Trophoblast cell (in vitro differentiated cells and primary cell): ENCODE measurements at places on chromosomes 7 and 10.
A peak's percentile ranks its signal among the peaks of the same experiment; 100 is the strongest.

DNA sequence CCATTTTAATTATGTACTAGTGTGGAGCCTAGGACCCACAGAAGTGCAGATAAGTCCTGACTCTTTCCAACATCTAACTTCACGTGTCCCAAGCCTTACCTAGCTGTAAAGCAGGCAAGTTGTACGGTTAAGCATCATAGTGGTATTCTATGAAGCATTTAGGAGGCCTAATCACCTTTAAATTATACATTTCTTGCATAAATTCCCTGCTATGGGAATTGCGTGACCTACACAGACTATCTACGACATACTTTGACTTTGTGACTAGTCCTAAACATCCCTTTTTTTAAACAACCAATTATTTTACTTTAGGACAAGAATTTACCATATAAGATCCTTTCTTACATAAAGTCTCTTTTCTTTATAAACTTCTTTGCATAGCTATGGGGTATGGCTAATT lies 37.7 kb upstream of the LRGUK start:
- DNase-seq, result no peak
- no peak overlapping the region for H3K4me3 ChIP-seq
- H3K4me1 ChIP-seq, result no peaks in the 10 kb centered on the region
- no peak overlapping the region for H3K27ac ChIP-seq
- H3K27me3 ChIP-seq, result no peaks in the 10 kb centered on the region
- no peaks in the 10 kb centered on the region for H3K36me3 ChIP-seq

GRCh38 chr7:27088002-27088922 lies 7.5 kb downstream of the HOXA1 start:
- no peaks in the 10 kb centered on the region for H3K4me1 ChIP-seq
- no peaks in the 10 kb centered on the region for H3K36me3 ChIP-seq
- H3K27ac ChIP-seq, result no peak overlapping the region
- H3K4me3 ChIP-seq, result no peak overlapping the region
- DNase-seq, result no peak

- no peak overlapping the region for H3K27ac ChIP-seq
- DNase-seq, result no peak
Measured at GRCh38 chr7:4071370-4072058, 610.6 kb upstream of the FOXK1 start.

- H3K27ac ChIP-seq, result no peak overlapping the region
- no peak for DNase-seq
- no peaks in the 10 kb centered on the region for H3K27me3 ChIP-seq
- H3K36me3 ChIP-seq, result peaks cover 27% of the 10 kb centered on the region
- no peak overlapping the region for H3K4me3 ChIP-seq
- no peaks in the 10 kb centered on the region for H3K4me1 ChIP-seq
Measured at GRCh38 chr10:126997801-126998590, 92.8 kb downstream of the DOCK1 start.

- H3K27ac ChIP-seq, result no peak overlapping the region
- no peak overlapping the region for H3K4me3 ChIP-seq
Measured at GRCh38 chr10:29689001-29689400, 54.2 kb upstream of the SVIL start.

GRCh38 chr10:459743-460142 lies 229.7 kb downstream of the DIP2C start:
- no peaks in the 10 kb centered on the region for H3K27me3 ChIP-seq
- H3K27ac ChIP-seq, result no peak overlapping the region
- DNase-seq, result no peak
- no peak overlapping the region for H3K4me3 ChIP-seq
- H3K36me3 ChIP-seq, result peaks cover 3% of the 10 kb centered on the region

GRCh38 chr10:8130973-8131911 lies 76.8 kb downstream of the GATA3 start:
- no peaks in the 10 kb centered on the region for H3K4me1 ChIP-seq
- DNase-seq, result peak; percentile 34
- H3K4me3 ChIP-seq, result no peak overlapping the region
- H3K36me3 ChIP-seq, result no peaks in the 10 kb centered on the region
- no peaks in the 10 kb centered on the region for H3K27me3 ChIP-seq

- no peak overlapping the region for H3K4me3 ChIP-seq
- H3K27me3 ChIP-seq, result no peaks in the 10 kb centered on the region
- DNase-seq, result no peak
- no peaks in the 10 kb centered on the region for H3K36me3 ChIP-seq
- no peak overlapping the region for H3K27ac ChIP-seq
Measured at GRCh38 chr10:90813594-90814365, 44.1 kb downstream of the HTR7 start.

GRCh38 chr7:150803161-150803860 lies 2.7 kb downstream of the TMEM176A start:
- peaks cover 9% of the 10 kb centered on the region for H3K4me1 ChIP-seq
- no peaks in the 10 kb centered on the region for H3K36me3 ChIP-seq
- H3K4me3 ChIP-seq, result no peak overlapping the region
- H3K27ac ChIP-seq, result no peak overlapping the region
- H3K27me3 ChIP-seq, result peaks cover 36% of the 10 kb centered on the region
